Stimulated activated CD8-positive, alpha-beta memory T cell treated with anti-CD3 and anti-CD28 coated beads, Interleukin-7, amount 100 ng/mL, for 4 hours (primary cell): ENCODE measurements at places on chromosomes 2 and 18.
A peak's percentile ranks its signal among the peaks of the same experiment; 100 is the strongest.

- no peak for DNase-seq
Observed at GRCh38 chr2:239903803-239904202, 121.3 kb downstream of the NDUFA10 start.

- DNase-seq = no peak
Observed at GRCh38 chr2:169184074-169184473, 114.7 kb downstream of the DHRS9 start.

DNA sequence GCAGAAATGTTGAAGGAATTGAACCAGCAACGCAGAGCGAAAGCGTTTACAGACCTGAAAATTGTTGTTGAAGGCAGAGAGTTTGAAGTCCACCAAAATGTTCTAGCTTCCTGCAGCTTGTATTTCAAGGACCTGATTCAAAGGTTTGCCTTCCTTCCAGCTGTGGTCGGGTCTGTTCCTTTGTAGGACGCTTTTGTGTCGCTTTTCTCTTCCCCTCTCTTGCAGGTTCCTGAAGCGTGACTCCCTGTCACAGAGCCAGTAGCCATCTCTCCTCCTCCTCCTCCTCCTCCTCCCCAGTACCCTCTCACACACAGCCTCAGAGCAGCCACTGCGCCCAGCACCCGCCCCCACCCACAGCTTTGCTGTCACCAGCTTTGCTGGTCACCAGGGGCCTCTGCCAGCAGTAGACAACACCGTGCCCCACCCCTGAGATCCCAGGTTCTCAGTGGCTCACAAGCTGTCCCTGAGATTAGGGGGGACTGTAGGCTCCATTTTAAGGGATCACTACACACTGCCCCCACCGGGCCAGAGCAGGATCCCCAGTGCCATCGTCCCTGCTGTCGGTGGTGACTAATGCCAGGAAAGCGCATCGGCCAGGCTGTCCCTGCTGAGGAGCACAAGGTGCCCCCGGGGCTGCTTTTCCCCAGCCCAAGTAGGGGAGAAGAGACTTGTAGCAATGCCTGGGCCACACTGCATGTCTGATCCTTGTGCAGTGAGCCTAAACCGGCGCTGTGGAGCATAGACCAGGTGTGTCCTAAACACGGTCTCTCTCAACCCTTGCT is 242.3 kb downstream of the ATAD2B start:
- no peak for DNase-seq

DNA sequence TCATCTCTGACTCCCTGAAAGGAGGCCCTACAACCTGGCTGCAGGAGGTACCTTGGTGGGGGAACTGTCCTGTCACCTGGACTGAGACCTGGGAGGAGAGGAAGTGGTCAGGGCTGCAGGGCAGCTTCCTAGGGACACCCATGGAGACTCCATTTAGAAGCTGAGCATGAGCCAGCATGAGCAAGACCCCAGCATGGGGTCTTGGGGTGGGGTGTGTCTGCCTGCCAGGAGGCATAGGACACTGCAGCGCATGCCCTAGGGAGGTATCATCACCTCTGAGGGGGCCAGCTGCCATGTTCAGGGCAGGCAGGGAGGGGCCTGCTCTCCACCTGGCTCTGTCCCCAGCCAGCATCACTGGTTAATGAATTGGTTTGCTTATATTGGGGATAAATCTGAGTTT is 249.7 kb downstream of the CELF4 start:
- no peak for DNase-seq

DNA sequence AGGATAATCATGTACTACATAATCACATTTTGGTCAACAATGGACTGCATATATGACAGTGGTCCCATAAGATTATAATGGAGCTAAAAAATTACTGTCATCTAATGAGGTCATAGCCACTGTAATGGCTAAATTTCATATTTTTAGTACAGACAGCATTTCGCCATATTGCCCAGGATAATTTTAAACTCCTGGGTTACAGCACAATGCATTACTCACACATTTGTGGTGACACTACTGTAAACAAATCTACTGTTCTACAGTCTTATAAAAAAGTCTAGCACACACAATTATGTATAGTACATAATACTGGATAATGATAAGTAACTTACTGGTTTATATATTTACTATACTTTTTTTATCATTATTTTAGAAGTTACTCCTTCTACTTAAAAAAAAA is 12.8 kb downstream of the EIF2AK2 start:
- DNase-seq = no peak

- no peak for DNase-seq
Observed at GRCh38 chr2:17162713-17163112, 355.5 kb downstream of the RAD51AP2 start.

DNA sequence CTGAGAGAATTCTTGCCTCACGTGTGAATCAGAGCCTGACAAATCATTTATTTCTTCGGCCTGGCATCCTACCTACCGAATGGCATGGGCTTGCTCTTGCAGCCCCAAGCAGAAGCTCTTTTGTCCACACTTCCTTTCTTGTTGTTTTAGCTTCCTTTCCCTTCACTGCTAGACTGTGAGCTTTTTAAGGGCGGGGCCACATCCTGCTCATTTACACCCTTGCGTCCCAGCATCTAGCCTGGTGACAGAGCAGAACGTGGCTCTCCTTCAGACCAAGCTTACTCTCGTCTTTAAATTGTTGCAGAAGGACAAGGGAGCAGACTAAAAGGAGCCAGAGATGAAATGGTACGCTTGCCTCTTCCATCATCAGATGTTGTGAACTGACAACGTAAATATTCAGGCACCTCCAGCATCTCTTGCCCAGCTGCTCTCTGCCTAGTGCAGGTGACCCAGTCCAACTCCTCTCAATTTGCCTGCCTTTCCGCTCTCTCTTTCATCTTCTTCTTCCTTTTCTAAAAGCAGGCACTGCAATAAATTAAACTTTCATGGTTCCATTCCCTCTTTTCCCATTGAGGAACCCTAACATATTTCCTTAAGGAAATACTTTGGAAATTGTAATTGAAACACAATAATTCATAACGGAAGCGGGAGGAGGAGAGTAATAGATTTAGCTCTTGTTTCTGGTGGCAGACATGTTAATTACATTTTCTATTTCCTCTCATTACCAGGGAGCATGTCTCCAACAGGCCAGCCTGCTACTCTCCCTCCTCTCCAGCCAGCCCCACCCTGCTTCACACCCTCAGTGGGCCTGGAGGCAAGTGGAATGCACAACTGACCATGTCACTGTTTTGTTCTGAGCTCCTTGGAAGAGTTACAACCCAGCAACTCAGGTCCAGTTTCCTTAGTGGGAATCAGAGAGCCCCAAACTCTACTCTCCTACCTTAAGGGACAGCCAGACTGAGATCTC is 228.1 kb upstream of the TRIB2 start:
- peak; percentile 13 for DNase-seq

- no peak for DNase-seq
Observed at GRCh38 chr2:119255760-119256581, 32.3 kb downstream of the STEAP3 start.

DNA sequence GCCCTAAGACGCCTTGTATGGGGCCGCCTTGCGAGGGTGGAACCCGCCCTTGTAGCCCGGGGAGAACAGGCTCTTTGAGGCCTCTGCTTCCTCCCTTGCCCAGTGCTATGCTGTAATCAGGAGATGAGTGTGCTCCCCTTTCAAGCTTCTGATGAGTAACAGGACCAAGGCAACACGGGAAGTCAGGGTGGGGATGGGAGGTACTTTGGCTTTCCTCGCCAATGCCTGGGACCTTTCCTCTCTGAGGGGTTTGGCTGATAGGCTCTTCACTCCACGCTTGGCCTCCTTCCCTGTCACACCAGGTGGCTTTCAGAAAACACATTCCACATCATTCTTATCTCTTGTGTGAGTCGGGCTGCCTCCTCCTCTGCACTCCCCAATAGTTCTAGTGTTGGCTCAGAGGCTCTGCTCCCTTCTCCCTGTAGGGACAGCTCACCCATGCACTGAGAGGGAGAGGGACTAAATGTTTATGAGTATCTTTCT is 223.7 kb upstream of the TRIB2 start:
- no peak for DNase-seq

DNA sequence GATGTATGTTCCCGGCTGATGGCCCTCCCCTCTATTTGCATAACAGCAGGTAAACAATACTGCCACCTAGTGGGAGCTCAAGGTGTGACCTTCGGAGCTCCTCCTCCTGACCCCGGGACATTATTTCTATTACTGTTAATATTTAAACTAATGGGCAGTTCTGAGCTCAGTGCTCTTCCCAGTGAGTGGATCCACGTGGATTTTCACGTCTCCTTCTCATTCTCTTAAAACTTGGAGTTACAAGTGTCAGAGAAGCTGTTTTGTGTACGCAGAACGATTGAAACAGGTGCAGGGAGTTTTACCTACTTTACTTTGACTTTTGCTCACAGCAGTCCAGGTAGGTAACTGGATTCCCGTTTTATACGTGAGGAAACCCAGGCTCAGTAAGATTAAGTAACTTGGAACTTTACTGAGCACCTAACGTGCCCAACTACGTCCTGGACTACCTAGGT is 127.3 kb downstream of the PRKCE start:
- peak; percentile 47 for DNase-seq

GRCh38 chr2:236345081-236345714 is 81.0 kb upstream of the ASB18 start:
- DNase-seq = no peak

- DNase-seq = no peak
Observed at GRCh38 chr2:198660501-198660900, 797.2 kb downstream of the SATB2 start.

DNA sequence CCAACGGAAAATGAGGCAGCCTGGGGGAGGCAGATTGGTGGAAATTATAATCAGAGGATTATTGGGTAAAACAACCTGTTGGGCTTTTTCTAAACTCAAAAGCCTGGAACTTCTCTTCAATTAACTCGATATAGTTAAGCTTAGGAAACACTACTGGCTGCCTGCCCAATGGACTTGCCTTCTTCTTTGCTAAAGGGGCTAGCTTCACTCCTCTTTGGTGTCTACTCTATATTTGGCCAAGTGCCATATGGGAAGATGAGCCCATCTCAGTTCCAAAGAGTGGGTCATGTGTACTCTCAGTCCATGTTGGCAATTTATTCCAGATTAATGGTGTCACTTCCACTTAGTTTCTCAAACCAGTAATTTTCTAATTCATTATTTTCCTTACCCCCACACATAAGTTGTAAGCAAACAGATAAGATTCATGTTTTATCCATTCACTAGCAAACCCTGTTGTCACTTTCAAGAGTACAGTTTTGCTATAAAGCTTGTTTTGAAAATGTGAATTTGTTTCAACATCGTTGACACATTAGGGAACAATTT is 34.3 kb downstream of the DARS1 start:
- no peak for DNase-seq

- DNase-seq = no peak
Observed at GRCh38 chr2:189836644-189837043, 52.4 kb downstream of the PMS1 start.

DNA sequence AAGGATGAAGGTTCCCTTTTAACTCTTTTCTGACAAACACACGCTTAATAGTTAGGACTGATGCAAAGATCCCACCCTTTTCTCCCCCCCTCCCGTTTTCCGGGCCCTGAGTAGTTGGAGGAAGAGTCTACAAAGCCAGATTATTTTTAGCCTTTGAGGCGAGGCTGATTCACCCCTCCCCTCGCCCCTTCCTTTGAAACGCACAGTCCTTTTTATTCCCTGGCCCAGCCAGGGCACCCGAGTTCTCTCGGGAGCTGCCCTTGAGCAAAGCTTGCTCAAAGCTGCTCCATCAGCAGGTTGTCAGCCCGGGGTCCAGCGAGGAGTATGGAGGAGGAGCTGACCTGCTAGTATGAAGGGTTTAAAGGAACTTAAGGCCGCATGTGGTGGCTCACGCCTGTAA is 47.1 kb upstream of the SPRED2 start:
- DNase-seq = no peak

- DNase-seq = no peak
Observed at GRCh38 chr2:196224756-196225155, 53.4 kb upstream of the STK17B start.

DNA sequence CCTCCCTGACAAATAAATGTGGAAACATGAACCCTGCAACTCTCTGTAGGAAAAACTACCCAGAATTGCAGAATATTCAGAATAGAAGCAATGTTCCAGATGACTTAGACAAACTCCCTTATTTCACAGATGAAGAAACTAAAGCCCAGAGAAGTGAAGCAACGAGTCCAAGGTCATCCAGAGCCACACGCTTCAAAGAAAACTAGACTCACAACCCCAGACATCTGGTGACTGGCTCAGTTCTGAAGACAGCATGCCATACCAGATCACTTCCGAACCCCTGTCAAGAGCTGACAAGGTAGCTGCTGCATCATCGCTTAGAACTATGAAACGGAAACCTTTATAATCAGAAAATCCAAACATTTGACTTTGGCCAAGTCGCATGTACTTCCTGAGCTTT is 101.3 kb downstream of the PID1 start:
- no peak for DNase-seq

GRCh38 chr2:115574667-115575066 is 1132.2 kb downstream of the DPP10 start:
- no peak for DNase-seq

GRCh38 chr2:200399046-200399445 is 92.6 kb downstream of the SPATS2L start:
- no peak for DNase-seq

GRCh38 chr2:56449449-56449860 is 265.7 kb downstream of the CCDC85A start:
- no peak for DNase-seq

DNA sequence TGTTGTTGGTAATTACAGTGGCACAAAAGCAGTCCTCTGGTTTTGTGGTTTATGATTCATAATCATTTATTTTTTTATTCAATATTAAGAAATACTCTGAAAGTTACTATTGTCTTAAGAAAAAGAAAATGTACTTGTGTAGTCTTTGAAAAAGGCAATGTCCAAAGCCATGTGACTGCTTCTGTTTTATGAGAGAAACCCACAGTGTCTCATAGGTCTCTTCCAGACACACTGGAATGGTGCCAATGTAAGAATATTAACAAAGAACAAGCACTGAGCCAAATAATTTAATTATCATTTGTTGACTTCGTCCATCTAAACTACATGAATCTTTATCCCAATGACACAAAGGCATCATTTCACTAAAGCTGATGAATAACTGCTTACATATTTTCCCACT is 62.5 kb downstream of the RPRM start:
- DNase-seq = no peak

- DNase-seq = no peak
Observed at GRCh38 chr2:152606081-152606480, 111.2 kb downstream of the PRPF40A start.

- no peak for DNase-seq
Observed at GRCh38 chr2:238761868-238762267, 86.0 kb upstream of the TWIST2 start.

GRCh38 chr2:71129114-71129901 is 721 bp downstream of the MCEE start:
- no peak for DNase-seq
